ENCODE measurements at places on chromosomes 1 and 21.

GRCh38 chr21:28445141-28445830, 547.4 kb downstream of the LTN1 start:
- DNase-seq = no peak

DNA sequence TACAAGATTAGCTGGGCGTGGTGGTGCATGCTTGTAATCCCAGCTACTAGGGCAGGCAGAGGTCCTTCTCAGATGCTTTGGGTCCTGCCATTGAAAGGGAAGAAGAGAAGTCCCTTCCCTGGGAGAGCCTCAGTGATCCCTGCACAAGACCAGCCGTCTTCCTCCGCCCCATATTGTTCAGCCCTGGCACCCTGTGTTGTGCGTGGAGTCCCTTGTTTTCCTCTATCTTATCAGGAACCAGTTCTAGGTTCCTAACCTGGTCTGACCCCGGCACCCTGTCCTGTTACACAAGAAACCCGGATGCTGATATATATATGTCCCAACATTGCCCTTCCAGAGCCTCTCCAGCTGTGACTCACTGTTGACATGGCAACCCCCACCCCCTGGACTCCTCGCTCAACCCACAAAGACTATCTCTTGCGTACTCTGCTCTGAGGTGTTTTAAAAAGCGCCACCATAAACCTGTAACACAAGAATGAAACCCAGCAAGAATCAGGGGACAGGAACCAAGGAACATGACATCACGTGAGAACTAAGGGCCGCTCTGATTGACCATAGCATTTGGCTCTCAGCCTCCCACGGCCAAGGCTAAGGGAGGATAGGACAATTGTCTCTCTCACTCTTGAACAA, 4.8 kb downstream of the MX2 start:
- no peak for DNase-seq

DNA sequence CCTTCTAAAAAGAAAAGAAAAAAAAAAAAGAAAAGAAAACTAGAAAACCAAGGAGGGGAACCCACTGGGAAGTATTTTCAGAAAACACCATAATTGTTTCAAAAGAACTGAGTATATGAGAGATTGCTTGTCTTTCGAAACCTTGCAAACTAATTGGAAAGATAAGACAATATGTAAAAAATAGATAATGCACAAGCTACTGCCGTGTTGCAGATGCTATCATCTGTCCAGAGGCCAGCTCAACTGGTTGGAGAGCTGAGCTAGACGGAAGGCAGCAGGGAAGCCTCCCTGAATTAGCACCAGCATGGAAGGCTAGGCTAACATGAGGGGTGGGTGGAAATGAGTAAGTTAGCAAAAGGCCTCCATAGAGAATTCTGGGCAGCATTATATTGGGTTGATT, 16.2 kb upstream of the CACHD1 start:
- DNase-seq = no peak

DNA sequence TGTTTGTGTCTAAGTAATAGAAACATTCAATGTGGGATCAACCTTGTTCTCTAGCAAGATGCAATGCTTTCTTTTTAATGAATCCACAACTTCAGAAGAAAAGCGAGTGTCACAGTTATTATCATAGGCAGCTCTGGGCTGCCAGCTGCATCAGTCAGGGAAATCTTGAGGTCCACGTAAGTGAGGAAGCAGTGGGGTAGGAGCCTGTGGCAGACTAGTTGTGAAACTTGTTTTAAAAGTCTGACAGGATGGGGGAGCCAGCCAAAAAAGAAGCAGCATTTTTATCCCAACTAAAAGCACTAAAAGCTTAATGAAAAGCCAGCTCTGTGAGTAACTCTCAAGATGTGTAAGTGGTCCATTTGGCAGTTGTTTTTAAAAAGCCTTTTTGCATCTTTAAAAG, 113.1 kb downstream of the ZNF326 start:
- no peak for DNase-seq

All from NCI-H524 treated with DMSO at 0.1 percent for 48 hours (cell line).